ENCODE measurements at places on chromosomes 2 and 18. TPM values are rescaled to one million over a fixed set of nuclear protein-coding genes. Genes with fewer than 3 reads are reported as not detected.
A peak's percentile ranks its signal among the peaks of the same experiment; 100 is the strongest.

- DNase-seq: no peak
Observed at GRCh38 chr2:75820693-75821092, 110.0 kb upstream of the GCFC2 start.

- DNase-seq: no peak
Observed at GRCh38 chr18:62518460-62519375, 4.1 kb upstream of the ZCCHC2 start.

The ENOSF1 gene
- 2.7 TPM for total RNA-seq

DNA sequence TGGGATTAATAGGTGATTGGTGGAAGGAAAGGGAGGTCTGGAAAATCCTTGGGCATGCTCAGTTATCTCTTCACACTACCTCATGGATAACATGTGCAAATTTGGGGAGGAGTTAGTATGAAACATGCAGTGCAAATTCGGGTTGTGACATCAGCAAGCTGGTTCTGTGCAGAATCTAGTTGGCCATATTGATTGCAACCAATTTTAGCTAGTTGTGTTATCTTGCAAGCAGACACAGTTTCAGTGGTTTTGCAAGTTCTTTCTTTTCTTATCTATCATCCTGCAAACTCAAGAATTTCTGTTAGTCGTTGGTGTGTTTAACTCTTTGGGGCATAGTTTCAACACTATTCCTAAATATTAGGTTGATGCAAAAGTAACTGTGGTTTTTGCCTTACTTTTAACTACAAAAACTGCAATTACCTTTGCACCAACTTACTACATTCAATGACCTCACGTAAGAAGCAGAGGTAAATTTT is 135.4 kb downstream of the PTH2R start:
- DNase-seq: no peak

GRCh38 chr18:24420551-24420950 is 5.9 kb upstream of the IMPACT start:
- no peak for DNase-seq

The NPHP1 gene
- 4.4 TPM for total RNA-seq

GRCh38 chr18:22900558-22901238 is 32.4 kb upstream of the RBBP8 start:
- peak; percentile 11 for DNase-seq

The PNPT1 gene
- 30.4 TPM for total RNA-seq

The CCNT2 gene
- 106 TPM for total RNA-seq

DNA sequence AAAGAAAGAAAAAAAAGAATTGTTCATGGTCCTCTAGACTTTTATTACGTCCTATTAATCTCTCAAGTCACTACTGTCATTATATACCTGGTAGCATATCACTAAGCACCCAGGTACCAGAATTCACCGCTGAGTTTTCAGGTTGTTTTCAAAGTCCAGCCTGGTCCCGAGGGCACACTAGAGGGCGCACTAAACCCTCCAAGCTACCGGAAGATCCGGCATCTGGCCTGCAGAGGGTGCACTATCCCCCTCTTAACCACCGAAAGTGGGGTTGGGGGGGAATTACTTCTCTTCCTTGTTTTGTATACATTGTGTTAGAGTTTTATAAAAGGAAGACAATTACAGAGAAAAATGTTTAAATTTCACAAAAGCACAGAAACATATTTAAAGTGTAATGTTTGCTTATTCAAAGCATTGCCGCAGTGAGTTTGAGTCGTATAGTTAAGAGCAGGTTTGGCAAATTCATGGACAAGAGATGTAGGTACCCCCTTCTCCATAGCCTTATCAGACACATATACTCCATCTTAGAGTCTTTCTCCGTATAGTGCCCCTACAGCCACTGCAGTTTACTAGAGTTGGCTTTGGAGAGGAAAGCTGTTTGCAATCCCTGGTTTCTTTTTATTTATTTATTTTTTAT is 19.2 kb downstream of the MOGAT1 start:
- peak; percentile 55 for DNase-seq

DNA sequence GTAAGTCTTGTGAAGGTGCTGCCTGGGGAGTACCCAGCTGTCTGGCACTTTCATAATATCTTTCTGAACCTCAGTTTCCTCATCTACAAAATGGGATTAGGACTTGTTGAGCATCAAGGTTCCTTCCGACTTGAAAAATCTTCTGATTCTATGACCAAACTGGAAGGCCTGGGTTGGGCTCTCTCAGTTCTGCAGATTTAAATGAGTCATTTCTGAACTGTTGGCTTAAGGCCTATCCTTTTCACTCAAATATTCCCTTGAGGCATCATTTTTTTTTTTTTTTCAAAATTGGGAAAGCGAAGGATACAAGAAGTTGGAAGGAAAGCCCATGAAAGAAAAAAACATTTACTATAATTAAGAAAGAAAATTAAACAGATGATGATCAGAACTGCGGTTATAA is 40.8 kb upstream of the CYP1B1 start:
- DNase-seq: no peak

- no peak for DNase-seq
Observed at GRCh38 chr18:2717407-2717806, 61.9 kb downstream of the SMCHD1 start.

The TBR1 gene
- total RNA-seq: 53.7 TPM
